T-helper 9 cell (primary cell): ENCODE measurements at places on chromosomes 4 and X.

GRCh38 chr4:186942758-186943377 lies 219.2 kb upstream of the FAT1 start:
- DNase-seq: no peak

- DNase-seq: no peak
Measured at GRCh38 chrX:30997411-30997810, 74.4 kb downstream of the FTHL17 start.

GRCh38 chrX:10130354-10130753 lies 26.4 kb upstream of the CLCN4 start:
- no peak for DNase-seq

GRCh38 chr4:16783119-16783518 lies 115.3 kb downstream of the LDB2 start:
- DNase-seq: no peak

DNA sequence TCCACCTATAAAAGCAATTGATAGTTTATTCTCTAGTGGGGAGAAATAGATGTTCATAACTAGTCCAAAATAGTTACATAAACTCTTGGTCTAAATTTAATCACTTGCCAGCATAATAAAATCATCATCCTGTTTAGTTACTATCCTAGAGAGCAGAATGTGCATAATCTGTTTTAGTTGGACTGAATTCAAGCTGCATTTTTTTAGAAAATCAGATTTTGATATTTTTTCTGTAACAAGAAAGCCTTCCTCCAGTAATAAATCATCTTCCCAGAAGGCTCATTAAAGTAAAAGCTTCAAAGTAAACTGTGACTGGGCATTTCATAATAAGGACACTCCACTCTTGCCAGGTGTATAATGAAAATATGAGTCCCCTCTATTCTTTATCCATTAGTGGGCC lies 453.1 kb downstream of the TRAM1L1 start:
- DNase-seq: no peak

DNA sequence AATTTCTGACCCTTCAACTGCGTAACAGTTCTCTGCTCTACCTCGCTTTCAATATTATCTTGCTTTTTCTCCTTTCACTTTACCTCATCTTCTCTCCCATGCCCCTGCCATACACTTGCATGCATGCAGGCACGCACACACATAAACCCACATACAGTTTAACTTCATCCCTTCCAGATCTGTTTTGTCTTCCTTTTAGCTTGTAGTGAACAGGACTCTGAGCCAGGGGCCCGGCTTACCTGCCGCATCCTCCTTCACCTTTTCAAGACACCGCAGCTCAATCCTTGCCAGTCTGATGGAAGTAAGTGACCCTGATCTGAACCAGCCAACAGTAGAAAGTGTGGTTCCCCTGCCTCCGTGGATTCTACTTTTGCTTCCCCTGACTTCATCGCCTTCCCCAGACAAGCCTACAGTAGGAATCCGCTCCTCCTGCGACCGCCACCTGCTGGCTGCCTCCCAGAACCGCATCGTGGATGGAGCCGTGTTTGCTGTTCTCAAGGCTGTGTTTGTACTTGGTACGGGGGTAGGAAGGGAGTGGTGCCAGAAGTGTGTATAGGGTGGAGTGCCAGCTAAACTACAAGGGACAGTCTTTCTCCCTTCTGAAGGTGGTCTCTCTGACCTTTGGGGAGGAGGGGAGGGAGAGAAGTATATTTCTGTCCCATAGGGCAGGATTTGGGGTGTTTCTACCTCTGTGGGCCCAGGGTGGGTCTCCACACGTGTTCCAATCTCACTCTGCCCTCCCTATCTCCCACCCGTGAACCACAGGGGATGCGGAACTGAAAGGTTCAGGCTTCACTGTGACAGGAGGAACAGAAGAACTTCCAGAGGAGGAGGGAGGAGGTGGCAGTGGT lies 10.7 kb downstream of the MED12 start:
- DNase-seq: peak; percentile 76

- no peak for DNase-seq
Measured at GRCh38 chr4:66157594-66157993, 487.3 kb upstream of the EPHA5 start.

- no peak for DNase-seq
Measured at GRCh38 chr4:115126491-115126890, 13.1 kb upstream of the NDST4 start.

GRCh38 chr4:54708339-54709279 lies 50.9 kb downstream of the KIT start:
- no peak for DNase-seq

- no peak for DNase-seq
Measured at GRCh38 chrX:12672367-12673106, 118.7 kb upstream of the PRPS2 start.

- no peak for DNase-seq
Measured at GRCh38 chr4:13888112-13888511, 260.6 kb upstream of the BOD1L1 start.

DNA sequence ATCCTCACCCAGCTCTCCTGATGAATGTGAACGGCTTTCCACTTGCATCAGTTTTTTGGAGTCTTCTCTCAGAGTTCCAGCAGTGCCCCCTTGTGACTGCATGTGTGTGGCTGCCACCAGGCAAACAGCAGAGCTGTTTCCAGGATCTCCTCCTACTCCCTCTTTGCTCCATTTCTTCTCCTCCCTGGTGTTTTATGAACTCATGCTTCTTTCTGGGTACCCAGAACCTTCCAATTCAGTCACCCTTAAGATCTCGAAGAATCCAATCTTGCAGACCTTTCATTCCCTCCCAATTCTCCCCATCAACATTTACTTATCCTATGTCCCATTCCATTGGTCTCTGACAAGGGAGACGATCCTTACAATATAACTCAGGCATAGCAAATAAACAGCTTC lies 6.8 kb upstream of the TCEANC start:
- DNase-seq: peak; percentile 5

- no peak for DNase-seq
Measured at GRCh38 chrX:151713849-151714248, 2.0 kb upstream of the FATE1 start.

DNA sequence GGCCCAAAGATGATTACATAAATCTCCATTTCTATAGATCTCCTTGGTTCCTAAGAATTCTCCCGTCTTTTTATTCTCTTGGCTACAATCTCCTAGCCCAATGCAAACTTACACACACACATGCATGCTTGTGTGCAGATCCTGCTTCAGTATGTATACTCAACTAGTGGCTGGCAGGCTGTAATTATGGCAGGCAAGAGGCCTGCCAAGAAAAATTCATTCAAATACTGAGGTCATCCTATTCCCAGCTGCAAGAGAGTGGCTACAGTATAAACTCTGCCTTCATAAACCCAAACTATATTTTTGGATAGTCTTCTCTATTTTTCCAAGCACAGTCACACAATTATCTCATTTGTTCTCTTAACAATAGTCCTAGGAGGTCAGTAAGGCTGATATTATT lies 95.2 kb downstream of the SHROOM4 start:
- no peak for DNase-seq

DNA sequence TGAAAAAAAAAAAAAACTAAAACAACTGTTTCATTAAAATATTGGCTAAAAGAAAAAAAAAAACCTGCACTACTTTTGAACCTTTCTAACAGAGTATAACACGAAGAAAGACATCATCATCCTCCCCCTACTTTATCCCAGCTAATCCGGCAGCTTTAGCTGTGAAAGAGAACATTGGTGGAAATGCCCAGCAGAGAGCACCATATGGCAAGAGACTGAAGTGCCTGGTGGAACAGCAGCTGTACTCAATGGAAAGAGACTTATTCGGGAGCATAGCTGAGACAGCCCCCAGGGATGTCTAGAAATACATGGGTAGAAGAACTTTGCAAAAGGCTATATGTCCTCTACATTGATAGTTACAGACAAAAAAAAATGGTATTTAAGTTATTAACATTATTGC lies 30.3 kb downstream of the STPG2 start:
- no peak for DNase-seq

DNA sequence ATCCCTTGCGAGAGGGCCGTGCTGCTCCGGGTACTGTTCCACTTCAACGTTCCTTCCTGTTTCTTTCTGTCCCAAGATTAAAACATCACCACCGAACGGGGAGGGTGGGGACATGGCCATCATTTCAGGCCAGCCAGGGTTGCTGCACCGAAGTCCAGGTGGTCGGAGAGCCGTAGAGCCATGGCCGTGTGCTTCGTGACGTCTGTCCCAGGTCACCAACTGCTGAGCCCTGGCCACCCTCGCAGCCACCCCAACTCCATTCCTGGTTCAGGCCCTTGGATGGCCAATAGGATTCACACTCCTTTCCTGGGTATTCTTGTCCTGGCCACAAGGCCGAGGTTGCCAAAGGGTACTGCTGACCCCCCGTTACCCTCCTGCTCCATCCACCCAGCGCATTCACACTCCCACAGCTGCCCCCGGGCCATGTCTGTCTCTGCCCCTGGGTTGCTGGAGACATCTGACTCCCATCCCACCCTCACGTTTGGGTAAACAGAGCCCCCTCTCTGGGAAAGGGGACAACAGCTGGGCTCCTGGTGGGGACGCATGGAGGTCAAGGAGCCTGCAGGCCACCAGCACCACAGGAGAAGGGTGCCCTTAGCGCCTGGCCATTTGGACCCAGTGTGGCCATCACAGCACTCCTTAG lies 103.2 kb downstream of the HMX1 start:
- no peak for DNase-seq

GRCh38 chrX:132433001-132433400 lies 55.8 kb downstream of the MBNL3 start:
- no peak for DNase-seq

- DNase-seq: no peak
Measured at GRCh38 chr4:40180356-40180755, 16.5 kb upstream of the RHOH start.

DNA sequence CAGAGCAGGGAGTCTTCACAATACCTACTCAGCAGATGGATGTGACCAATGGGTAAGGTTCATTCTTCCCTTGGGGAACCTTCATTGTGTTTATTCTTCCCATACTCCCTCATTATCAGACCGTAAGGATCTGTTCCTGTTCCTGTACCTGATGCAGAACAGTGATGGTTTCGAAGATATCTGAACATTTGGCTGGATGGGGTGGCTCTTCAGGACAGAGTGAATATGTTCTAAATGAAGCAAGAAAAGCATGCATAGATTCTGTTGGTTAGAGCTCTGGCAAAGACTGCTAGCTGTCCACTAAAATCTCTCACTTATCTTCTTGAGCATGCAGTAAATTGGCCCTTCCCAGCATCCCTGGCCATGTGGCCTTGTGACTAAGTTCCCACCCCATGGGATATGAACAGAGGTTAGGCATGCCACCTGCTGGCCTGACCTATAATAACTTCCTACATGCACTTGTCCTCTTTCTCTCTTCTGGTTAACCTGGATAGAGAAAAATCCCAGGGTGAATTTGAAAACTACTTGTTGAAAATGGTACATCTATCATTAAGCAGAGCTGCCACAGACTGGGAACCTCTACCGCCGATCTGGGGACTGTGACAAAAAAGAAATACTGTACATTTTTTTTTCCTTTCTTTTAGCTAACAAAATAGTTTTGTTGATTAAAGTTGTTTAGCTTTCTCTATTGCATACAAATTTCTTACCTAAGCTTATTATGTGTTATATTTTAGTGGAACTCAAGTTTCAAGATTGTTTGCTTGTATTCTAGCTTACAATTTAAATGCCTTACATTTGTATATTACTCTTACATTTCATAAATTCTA lies 60.0 kb upstream of the BANK1 start:
- DNase-seq: peak; percentile 21

GRCh38 chr4:145625677-145626622 lies 6.8 kb downstream of the MMAA start:
- DNase-seq: no peak

DNA sequence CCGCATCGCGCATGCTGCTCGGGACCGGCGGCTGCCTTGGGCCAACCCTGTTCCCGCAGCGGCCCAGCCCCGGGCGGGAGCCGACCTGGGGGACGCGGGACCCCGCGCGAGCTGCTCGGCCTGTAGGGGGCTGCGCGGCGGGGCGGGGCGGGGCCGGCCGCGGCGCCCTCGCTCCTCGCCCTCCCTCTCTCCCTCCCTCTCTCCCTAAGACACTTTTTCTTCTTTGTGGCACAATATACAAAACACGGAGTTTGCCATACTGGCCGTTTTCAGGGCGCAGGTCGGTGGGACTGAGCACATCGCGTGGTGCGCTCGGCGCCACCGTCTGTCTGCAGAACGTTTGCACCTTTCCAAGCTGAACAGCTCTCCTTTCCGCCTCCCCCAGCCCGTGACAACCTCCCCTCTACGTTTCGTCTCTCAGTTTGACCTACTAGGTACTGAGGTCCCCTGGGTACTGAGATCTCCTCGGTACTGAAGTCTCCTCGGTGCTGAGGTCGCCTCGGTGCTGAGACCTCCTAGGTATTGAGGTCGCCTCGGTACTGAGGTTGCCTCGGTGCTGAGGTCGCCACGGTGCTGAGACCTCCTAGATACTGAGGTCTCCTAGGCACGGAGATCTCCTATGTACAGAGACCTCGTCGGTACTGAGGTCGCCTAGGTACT lies 261.1 kb upstream of the PLCXD1 start:
- peak; percentile 13 for DNase-seq

DNA sequence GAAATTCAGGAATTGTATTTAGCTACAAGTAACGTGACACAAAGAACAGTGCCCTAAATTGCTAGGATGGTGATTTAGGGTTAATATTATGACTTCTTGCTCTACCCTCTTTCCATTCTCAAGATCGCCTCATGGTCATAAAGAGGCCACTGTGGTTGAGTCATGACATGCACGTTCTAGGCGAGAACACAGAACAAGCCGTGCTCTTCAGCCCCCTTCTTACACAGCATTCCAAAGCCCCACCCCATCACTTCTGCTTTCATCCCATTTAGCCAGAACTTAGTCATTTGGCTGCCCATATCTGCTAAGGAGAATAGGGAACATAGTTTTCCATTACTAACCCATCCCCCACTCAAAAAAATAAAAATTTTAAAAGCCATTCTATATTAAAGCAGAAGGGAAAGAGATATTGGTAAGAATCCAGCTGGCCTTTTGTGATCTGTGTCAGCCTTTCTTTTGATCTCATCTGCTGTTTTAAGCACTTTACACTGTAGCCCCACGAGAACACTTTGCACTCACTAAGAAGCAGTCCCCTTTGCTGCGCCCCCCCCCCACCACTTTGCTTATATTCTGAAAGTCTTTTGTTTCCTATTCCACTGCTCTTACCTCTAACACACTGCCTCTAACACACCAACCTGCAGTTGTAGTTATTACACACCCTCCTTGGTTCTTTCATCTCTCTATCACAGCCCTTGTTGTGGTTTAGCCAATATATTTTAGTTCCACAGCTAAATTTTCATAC lies 28.4 kb downstream of the NPNT start:
- no peak for DNase-seq
